ENCODE measurements at places on chromosomes 4 and X.

DNA sequence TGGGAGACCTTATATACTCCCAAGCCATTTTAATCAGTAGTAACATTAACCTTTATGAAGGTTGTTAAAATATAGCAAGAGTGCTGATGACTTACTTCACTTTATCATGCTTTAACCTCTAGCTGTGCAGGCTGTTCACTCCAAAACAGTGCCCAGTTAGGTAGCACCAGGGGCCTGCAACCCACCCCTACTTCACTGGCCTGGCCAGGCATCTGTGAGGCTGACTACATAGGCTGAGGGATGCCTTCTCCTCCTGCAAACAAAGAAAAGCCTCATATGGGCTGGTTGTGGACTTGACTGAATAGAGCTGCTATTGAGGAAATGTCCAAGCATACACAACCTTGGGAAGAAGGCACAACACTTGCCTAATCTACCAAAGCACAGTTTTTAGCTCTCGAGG is 172.8 kb downstream of the SHROOM3 start:
- DNase-seq, result no peak

GRCh38 chr4:87356832-87357526 is 34.0 kb downstream of the HSD17B11 start:
- no peak for DNase-seq

DNA sequence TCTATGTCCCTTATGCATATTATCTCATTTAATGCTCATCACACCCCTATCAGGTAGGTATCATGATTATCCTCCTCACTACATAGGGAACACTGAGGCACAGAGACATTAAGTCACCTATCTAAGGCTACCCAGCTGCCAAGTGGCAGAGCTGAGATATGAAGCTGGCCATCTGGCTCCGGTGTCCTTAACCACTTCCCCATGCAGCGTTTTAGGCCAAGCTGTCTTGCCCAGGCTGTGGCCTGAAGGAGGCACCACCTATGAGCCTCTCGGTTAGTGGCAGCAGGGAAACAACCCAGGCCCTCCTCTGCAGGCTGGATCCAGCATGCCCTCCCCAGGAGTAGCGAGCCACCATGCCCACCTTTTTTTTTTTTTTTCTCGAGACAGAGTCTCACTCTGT is 16.3 kb downstream of the PJA1 start:
- no peak for DNase-seq

DNA sequence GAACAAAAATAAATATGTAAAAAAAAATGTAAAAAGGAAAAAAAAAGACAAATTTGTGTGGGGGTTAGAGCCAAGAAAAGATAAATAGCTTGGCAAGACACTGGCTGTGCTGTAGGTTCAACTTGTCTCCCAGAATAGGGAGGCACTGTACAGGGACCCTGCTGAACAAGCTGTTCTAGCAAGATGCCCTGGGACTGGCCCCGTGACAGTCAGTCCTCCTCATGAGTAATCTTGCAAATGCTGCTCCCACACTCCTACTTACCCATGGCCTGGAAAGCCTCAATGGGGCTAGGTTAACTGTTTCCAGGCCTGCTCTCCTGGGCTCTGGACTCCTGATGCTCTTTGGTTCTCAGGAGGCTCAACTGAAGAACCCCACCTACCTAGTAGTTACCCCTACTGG is 106.8 kb downstream of the ATG4A start:
- no peak for DNase-seq

DNA sequence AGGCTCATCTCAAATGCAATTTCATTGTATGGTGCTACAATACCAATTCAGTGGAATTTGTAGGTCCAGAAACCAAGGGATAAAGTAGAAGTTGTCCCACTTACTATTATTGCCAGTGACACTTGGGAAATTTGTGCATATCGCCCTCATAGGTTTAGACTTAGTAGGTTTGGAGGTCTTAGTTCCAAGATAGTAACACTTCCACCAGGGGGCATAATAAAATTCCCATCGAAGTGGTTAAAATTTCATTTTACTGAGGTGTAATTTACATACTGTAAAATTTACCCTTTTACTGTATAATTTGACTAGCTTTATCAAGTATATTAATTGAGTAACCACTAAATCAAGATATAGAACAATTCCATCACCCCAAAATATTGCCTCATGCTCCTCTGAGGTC is 174.6 kb downstream of the INPP4B start:
- no peak for DNase-seq

GRCh38 chr4:11732155-11732554 is 303.5 kb upstream of the HS3ST1 start:
- no peak for DNase-seq

GRCh38 chr4:111027526-111027925 is 404.6 kb upstream of the PITX2 start:
- no peak for DNase-seq

GRCh38 chr4:47071901-47072341 is 40.6 kb downstream of the GABRB1 start:
- no peak for DNase-seq

- no peak for DNase-seq
Measured at GRCh38 chrX:137823257-137823656, 257.3 kb downstream of the ZIC3 start.

Data from Jurkat, Clone E6-1 (cell line).